WTC11 (cell line): ENCODE measurements at places on chromosomes 6 and 20. TPM values are rescaled to one million over a fixed set of nuclear protein-coding genes. Genes with fewer than 3 reads are reported as not detected.

DNA sequence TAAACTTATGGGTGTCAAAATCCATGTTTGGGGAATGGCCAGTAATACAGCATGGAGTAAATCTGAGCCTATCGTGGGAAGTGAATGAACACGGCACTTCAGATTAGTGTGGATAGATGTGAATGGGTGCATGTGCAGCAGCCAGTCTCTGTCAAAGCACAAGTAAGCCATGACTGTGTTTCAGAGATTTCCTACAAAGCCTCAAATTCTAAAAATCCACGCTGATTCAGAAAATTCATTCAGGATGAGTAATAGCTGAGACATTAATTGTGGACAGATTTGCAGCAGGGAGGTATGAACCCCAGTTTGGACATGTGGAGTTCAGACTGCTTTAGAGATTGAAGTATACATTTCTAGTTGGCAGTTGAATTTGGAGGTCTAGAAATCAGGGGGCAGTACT, 115.1 kb downstream of the QKI start:
- H3K4me1 ChIP-seq, result peaks cover 78% of the 10 kb centered on the region
- H3K4me3 ChIP-seq, result no peak overlapping the region
- no peaks in the 10 kb centered on the region for H3K36me3 ChIP-seq
- no peak for DNase-seq

The PSORS1C2 gene
- 0.55 to 0.85 TPM (median 0.78 TPM) in 3 replicates for total RNA-seq

- H3K36me3 ChIP-seq, result no peaks in the 10 kb centered on the region
- no peak overlapping the region for H3K27ac ChIP-seq
- H3K4me1 ChIP-seq, result peaks cover 40% of the 10 kb centered on the region
- H3K4me3 ChIP-seq, result no peak overlapping the region
These were observed 165.0 kb upstream of the JARID2 start for GRCh38 chr6:15080895-15081294.

GRCh38 chr20:51747182-51747911, 20.8 kb downstream of the ATP9A start:
- no peaks in the 10 kb centered on the region for H3K27me3 ChIP-seq
- no peak overlapping the region for H3K4me3 ChIP-seq
- H3K36me3 ChIP-seq, result no peaks in the 10 kb centered on the region
- peaks cover 7% of the 10 kb centered on the region; the same call in 1 of the 2 replicates for H3K4me1 ChIP-seq

The FAM229B gene
- total RNA-seq, result 19.7 to 26.4 TPM (median 20.0 TPM) in 3 replicates

DNA sequence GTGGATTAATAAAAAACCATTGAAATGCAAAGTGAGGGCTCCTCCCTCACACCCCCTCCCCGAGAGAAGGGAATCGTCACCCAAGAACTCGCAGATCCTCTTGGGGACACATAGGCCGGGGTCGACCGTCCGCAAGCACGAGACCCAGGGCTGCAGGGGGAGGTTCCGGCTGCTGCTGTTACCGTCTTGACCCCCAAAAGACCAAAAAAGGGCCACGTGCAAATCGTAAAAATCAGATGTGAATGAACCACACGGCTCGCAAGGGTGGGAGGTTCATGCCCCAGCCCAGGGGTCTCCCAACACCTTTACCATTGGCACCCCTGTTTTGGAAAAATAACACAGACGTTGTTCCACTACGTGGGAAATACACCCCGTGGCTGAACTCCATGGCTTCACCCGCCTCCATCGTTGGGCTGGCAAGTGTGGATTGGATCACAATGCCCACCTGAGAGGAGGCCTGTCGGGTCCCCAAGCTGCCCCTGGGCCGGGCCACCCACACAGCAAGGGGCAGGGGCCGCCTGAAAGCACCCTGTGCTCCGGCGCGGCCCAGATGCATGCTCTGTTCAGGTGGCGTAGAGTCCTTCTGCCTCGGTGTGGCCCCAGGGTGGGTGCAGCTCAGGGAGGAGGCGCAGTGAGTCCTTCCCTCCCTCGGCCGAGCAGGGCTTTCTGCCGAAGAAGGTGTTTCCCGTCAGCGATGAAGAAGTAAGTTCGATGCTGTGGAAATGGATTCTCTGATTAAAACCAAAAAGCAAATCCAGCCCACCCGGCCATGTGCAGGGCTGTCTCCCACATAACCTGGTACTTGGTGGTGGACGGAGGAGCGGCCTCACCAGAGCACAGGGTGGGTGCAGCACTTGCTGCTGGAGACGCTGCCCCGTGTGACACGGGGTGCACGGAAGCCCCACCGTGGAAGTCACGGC, 85.0 kb downstream of the YTHDF1 start:
- H3K27me3 ChIP-seq, result no peaks in the 10 kb centered on the region; the same call in 1 of the 2 replicates
- H3K27ac ChIP-seq, result no peak overlapping the region
- peaks cover 9% of the 10 kb centered on the region for H3K4me1 ChIP-seq
- peak overlapping the region; percentile 29; the same call in 1 of the 2 replicates for H3K4me3 ChIP-seq
- DNase-seq, result peak; percentile 13

The VGLL2 gene
- total RNA-seq, result 0.11 TPM in 1 of 3 replicates, not detected in the others

The MLIP gene
- not detected in 3 replicates for total RNA-seq

GRCh38 chr6:101178748-101179147, 214.8 kb upstream of the GRIK2 start:
- 0 out of 2 replicates have a peak, but pooled peaks cover 3% of the 10 kb centered on the region for H3K4me1 ChIP-seq
- H3K4me3 ChIP-seq, result no peak overlapping the region
- no peaks in the 10 kb centered on the region for H3K36me3 ChIP-seq
- no peak for DNase-seq
- no peaks in the 10 kb centered on the region for H3K27me3 ChIP-seq
- H3K27ac ChIP-seq, result no peak overlapping the region

DNA sequence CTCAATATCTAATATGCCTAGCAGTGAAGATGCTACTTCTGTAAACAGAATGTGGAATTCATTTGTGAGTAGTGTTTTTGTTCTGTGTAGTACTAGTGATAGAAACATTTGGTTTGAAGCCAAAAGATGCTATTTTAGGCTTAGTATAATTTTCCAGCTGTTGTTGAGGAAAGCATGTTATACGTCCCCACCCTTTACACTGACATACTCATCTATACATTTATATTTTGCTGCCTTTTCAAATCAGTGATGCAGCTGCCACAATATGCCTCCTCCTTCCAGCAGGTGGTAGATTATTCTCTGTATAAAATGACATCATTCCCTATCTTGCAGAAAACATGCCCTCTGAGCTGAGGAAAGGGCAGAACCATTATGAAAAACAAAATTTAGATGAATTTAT, 1217.6 kb upstream of the GJE1 start:
- peaks cover 10% of the 10 kb centered on the region for H3K4me1 ChIP-seq
- no peak for DNase-seq
- H3K27me3 ChIP-seq, result no peaks in the 10 kb centered on the region
- no peak overlapping the region for H3K27ac ChIP-seq
- no peak overlapping the region for H3K4me3 ChIP-seq

DNA sequence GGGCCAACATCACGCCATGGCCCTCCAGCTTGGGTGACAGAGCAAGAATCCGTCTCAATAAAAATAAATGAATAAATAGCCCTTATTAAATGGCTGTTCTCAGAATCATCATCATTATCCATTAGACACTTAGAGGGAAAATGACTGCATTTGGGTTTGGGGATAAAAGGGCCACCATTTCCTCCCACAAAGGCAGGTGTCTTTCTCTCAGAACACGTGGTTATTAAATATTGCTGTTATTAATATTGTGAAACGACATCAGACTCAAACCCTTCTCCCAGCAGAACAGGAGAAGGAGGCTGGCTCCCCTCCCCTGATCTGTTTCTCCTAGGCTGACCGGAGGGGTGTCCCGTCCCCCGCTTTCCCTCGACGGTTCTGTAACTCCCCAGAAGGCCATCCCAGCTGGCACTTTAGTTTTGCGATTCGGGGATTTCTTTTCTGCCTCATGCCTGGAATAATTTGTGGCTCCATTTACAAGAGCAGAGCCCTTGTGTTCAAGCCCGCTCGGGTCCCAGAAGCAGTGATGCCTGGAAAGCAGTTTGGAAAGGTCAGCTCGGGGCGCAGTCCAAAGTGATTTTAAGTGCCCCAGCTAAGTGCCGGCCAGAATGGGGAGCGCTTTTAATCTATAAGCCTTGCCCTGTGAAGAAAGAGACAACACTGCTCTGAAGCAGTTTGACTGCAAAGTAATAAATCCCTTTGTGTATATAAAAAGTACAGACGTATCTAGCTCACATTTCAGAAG, 41.9 kb downstream of the EYA2 start:
- no peaks in the 10 kb centered on the region for H3K4me1 ChIP-seq
- no peak overlapping the region for H3K4me3 ChIP-seq
- no peaks in the 10 kb centered on the region for H3K27me3 ChIP-seq
- DNase-seq, result no peak
- H3K27ac ChIP-seq, result no peak overlapping the region
- no peaks in the 10 kb centered on the region for H3K36me3 ChIP-seq

The SPDEF gene
- 0.44 to 0.72 TPM (median 0.50 TPM) in 3 replicates for total RNA-seq

- H3K27me3 ChIP-seq, result no peaks in the 10 kb centered on the region
- H3K4me1 ChIP-seq, result no peaks in the 10 kb centered on the region
- H3K36me3 ChIP-seq, result peaks cover 3% of the 10 kb centered on the region; the same call in 1 of the 2 replicates
- no peak overlapping the region for H3K27ac ChIP-seq
- DNase-seq, result no peak
- H3K4me3 ChIP-seq, result no peak overlapping the region
These were observed 12.2 kb downstream of the TPD52L1 start for GRCh38 chr6:125165776-125166175.

The PRICKLE4 gene
- total RNA-seq, result 0.50 to 1.5 TPM (median 0.82 TPM) in 3 replicates
